Common myeloid progenitor, CD34-positive (primary cell): ENCODE measurements at places on chromosomes 4 and X.
A peak's percentile ranks its signal among the peaks of the same experiment; 100 is the strongest.

DNA sequence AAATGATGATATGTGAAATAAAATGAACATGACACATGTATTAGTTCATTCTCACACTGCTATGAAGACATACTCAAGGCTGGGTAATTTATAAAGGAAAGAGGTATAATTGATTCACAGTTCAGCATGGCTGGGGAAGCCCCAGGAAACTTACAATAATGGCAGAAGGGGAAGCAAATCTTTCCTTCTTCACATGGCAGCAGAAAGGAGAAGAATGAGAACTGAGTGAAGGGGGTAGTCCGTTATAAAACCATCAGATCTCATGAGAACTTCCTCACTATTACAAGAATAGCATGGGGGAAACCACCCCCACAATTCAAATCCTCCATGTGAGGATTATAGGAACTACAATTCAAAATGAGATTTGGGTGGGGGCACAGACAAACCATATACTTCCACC is 243.9 kb upstream of the GYPA start:
- no peaks in the 10 kb centered on the region for H3K27me3 ChIP-seq
- DNase-seq = no peak
- no peak overlapping the region for H3K4me3 ChIP-seq

DNA sequence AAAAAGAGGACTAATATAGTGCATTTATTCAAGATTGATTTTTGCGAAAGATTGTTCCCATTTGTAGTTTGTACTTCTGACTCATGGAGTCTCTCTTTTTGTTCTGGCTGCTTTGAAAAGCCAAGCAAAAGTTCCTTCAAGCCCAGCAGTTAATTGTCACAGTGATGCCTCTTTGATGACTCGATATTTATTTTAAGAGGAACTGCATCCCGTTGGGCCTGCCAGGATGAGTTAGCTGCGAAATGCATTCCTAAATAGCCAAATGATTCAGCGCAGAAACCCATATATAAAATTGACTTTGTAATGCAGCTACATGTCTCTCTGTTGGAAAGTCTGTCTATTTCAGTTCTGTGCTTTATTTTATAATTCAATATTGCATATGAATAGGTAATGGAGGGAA is 295.1 kb downstream of the GBA3 start:
- no peaks in the 10 kb centered on the region for H3K27me3 ChIP-seq
- no peaks in the 10 kb centered on the region for H3K4me1 ChIP-seq
- no peak overlapping the region for H3K27ac ChIP-seq
- H3K36me3 ChIP-seq = no peaks in the 10 kb centered on the region

- no peak overlapping the region for H3K4me3 ChIP-seq
- H3K36me3 ChIP-seq = no peaks in the 10 kb centered on the region
- H3K4me1 ChIP-seq = no peaks in the 10 kb centered on the region
- DNase-seq = no peak
- no peaks in the 10 kb centered on the region for H3K27me3 ChIP-seq
These were observed 420.4 kb upstream of the PITX2 start for GRCh38 chr4:111043286-111043685.

GRCh38 chrX:109733613-109734083 is 591 bp upstream of the ACSL4 start:
- H3K27ac ChIP-seq = peak overlapping the region; percentile 72
- H3K4me1 ChIP-seq = peaks cover 11% of the 10 kb centered on the region
- no peaks in the 10 kb centered on the region for H3K27me3 ChIP-seq

GRCh38 chr4:89821612-89822011 is 15.3 kb downstream of the SNCA start:
- no peak overlapping the region for H3K4me3 ChIP-seq
- peaks cover 36% of the 10 kb centered on the region for H3K36me3 ChIP-seq
- H3K27ac ChIP-seq = no peak overlapping the region
- no peaks in the 10 kb centered on the region for H3K27me3 ChIP-seq
- peaks cover 3% of the 10 kb centered on the region for H3K4me1 ChIP-seq

GRCh38 chr4:76377481-76377901 is 43.5 kb downstream of the CCDC158 start:
- H3K4me1 ChIP-seq = peaks cover 3% of the 10 kb centered on the region
- H3K27me3 ChIP-seq = no peaks in the 10 kb centered on the region
- no peak overlapping the region for H3K27ac ChIP-seq
- no peak for DNase-seq

DNA sequence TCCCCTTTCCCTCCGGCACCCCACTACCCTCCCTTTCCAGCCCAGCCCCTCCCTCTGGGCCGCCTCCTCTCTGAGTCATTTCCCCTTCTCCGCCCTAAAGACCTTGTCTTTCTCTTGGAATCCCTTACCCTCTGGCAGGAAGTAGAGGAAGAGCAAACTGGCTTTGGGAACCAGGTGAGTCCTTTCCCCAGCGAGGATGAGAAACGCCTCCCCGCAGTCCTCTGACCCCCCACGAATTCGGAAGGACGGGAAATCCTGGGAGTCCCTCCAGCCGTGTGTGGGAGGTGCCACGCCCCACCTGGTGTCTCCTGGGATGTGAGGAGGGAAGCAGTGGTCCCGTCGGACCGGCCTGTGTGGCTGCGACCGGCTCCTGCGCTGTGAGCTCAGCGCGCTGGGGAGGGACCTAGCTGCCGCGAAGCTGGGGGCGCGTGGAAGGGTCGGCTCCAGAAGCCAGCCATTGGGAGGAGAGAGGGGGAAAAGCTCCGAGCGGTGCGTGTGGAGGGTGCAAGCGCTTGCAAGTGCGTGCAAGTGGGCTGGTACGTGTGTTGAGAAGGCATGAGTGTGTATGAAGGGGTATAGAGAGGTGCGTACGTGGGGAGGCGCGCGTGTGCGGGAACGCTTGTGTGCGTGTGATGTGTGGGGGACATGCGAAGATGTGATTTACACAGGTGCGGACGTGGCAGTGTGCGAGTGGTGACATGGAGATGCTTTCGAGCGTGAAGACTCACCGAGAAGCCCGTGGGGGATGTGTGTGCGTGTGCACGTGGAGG is 46.3 kb downstream of the TEX13B start:
- no peaks in the 10 kb centered on the region for H3K4me1 ChIP-seq
- no peak overlapping the region for H3K4me3 ChIP-seq

GRCh38 chr4:108796173-108796572 is 33.3 kb upstream of the ETNPPL start:
- H3K27ac ChIP-seq = no peak overlapping the region
- H3K4me3 ChIP-seq = no peak overlapping the region
- H3K36me3 ChIP-seq = no peaks in the 10 kb centered on the region

DNA sequence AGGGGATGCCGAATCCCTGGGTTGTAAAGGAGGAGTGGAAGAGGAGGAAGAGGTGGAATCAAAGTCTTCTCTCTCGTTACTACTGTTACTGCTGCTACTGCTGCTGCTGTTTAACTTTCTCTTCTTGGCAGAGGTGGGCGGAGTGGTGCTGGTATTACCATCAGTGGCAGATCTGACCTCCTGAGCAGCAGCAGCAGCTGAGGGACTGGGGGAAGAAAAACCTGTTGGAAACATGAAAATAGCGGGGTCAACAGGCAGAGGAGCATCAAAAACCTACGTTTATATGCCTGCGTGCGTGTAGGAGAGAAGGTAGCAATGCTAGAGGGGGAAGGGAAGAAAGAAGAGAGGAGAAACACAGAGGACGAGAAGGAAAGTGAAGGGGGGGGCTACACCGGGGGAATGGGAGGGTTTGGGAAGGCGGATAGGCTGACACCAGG is 339 bp downstream of the CUL4B start:
- peak overlapping the region; percentile 77 for H3K4me3 ChIP-seq
- peak; percentile 25 for DNase-seq
- no peaks in the 10 kb centered on the region for H3K27me3 ChIP-seq
- peak overlapping the region; percentile 89 for H3K27ac ChIP-seq
- H3K4me1 ChIP-seq = peaks cover 13% of the 10 kb centered on the region

GRCh38 chrX:103063918-103064434 is at the start of gene BEX1:
Gene BEX1, minus strand, starts transcription at chrX:103064171. Its CDS starts 897 bp downstream, at chrX:103063274.
- peaks cover 2% of the 10 kb centered on the region for H3K27me3 ChIP-seq
- H3K4me1 ChIP-seq = no peaks in the 10 kb centered on the region
- H3K36me3 ChIP-seq = no peaks in the 10 kb centered on the region
- no peak within 1 kb of the TSS for H3K27ac ChIP-seq
- peak within 1 kb of the TSS; percentile 56 for H3K4me3 ChIP-seq

DNA sequence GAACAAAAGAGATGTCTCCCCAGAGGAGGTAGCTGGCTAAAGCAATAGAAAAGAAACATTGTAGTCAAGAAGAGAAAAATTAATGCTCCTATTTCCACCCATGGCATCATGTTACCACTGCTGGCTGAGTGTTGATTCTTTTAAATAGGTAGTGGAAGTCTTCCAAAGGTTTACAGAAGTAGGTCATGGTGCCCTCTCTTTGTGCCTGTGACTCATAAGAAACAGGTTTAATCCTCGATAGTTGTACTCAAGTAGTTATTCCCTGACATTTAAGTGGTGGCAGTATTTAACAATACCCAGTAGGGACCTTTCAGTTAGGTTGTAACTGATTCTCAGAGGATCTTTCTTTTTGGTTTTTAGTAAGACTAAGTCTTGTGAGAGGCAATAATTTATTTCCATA is 247.8 kb downstream of the TEX13A start:
- no peaks in the 10 kb centered on the region for H3K36me3 ChIP-seq
- H3K4me1 ChIP-seq = no peaks in the 10 kb centered on the region
- no peak overlapping the region for H3K27ac ChIP-seq
- DNase-seq = no peak
- no peaks in the 10 kb centered on the region for H3K27me3 ChIP-seq
- H3K4me3 ChIP-seq = no peak overlapping the region

GRCh38 chr4:136637071-136637777 is 895.1 kb downstream of the PCDH18 start:
- peak; percentile 4 for DNase-seq
- H3K4me3 ChIP-seq = no peak overlapping the region
- no peaks in the 10 kb centered on the region for H3K4me1 ChIP-seq
- H3K27ac ChIP-seq = no peak overlapping the region
